SK-N-DZ (cell line): ENCODE measurements at places on chromosomes 3 and 15.
A peak's percentile ranks its signal among the peaks of the same experiment; 100 is the strongest.

GRCh38 chr3:113499081-113499480 is 15.9 kb downstream of the SPICE1 start:
- DNase-seq: no peak

- no peak for DNase-seq
Observed at GRCh38 chr15:41939986-41940385, 32.4 kb downstream of the EHD4 start.

- DNase-seq: peak; percentile 70
Observed at GRCh38 chr3:24237971-24238706, 256.5 kb downstream of the THRB start.

- peak; percentile 35 for DNase-seq
Observed at GRCh38 chr3:151219056-151219455, 16.0 kb upstream of the GPR171 start.

- no peak for DNase-seq
Observed at GRCh38 chr3:10949197-10949596, 43.4 kb upstream of the SLC6A1 start.

GRCh38 chr15:64987136-64987535 is 2.6 kb downstream of the SPG21 start:
- DNase-seq: no peak

DNA sequence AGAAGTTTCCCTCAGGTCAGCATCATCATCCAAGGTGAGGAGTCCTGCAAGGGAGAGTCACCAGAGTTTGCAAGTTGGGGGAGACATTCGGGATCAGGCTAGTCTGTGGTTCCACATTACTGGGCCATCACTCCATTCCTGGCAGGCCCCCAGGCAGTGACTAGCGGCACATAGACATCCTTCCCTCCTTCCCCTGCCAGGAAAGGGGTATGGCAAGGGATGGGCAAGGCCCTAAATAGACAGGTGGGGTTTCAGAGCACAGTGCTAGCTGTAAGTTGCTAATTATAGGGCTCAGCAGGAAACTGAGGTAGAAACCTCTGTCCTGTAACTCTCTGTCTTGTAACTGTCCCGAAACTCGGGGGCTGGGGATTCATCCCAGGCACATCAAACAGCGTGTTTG is 215.2 kb upstream of the ROPN1 start:
- no peak for DNase-seq

DNA sequence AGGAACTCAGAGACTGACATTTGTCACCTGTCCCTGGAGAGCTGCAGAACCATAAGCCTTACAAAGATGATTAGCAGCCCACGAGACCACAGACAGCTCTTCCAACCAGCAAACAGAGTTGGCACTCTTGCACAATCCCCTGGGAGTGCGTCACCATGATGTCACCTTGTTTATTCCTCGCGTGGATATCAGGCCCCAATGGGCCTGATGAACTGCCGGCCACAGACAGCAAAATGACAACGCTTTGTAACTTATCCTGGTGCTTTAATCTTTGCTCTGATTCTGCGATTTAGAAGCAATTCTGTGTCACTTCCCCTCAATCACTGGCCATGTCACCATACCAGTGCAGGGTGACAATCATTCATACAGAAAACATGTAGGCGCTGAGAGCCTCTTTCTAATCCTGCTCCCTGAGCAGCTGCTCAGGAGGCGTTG is 89.2 kb downstream of the TAMM41 start:
- peak; percentile 70 for DNase-seq
